GOT3 (cell line): ENCODE measurements at places on chromosomes 3 and 15.

DNA sequence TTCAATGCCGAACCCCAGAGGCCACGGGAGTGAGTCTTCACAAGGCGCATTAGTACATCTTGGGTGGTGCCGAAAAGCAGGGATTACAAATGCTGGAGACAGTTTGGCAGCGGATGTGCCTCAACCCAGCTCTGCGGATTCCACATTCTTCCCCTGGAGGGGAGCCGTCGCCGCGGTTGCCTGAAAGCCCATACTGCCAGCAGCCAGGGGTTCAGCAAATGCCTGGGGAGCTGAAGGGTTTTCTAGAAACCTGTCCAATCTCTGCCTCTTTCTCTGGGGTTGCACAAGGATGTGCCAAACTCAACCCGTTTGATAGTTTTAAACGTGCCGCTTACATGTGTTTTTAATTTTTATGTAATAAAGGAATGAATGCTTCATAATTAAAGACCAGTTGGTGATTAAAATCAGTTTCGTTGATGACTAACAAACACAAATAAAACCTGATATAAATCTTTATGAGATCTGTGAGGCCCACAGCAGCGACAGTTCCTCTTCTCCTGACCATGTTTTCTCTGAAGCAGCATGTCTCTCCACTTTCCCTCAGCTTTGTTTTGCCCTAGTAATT lies 74.6 kb upstream of the LEKR1 start:
- peak; percentile 41 for DNase-seq

GRCh38 chr3:119400466-119400865 lies 62.9 kb downstream of the TMEM39A start:
- DNase-seq: no peak

- DNase-seq: no peak
Measured at GRCh38 chr3:128339491-128340012, 127.1 kb downstream of the DNAJB8 start.

DNA sequence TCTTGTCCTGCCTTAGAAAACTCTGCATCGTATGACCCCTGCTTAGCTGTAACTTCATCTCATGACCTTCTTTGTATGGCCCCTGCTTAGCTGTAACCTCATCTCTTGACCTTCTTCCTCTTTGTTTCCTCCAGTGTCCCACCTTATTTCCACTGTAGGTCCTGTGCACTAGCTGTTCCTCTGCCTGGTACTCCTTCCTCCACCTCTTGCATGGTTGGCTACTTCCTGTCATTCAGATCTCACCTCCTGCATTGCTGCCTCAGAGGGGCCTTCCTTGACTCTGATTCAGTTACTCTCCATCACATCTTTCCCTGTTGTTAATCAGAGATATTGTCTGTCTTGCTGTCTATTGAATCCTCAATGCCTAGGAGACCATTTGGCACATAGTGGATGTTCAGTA lies 63.2 kb downstream of the PDE8A start:
- no peak for DNase-seq

DNA sequence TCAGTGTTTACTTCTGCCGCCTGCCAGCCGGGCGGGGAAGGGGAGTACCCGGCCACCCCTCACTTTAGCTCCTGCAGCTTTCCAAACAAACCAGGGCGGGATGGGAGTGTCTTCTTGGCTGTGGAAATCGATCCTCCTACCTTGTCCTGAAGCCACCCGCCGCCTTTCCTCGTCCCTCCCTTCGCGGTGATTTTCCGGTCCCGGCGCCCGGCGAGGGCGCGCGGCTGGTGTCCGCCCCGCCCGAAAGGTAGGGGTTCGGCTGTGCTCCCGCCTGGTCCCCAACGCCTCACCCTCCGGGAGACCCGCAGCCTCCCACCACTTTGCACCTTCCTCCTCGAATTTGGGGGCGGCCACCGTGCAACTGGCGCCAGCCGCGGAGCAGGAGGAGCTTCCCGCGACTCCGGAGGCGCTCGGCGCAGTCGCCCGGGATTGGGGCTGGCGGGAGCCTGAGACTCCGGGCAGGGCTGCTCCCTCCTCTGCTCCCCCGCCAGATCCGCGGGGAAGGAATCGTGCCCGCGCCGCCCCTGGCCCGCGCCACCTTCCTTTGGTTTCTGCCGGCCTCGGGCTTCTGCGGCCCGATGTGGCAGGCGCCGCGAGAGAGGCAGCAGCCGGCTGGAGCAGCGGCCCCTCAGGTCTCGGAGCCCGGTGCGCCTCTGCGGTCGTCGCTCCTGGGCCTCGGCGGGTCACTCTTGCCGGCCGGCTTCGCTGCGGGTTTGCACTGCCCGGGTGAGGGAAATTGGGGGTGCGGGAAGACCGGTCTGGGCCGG lies 30.7 kb upstream of the ST3GAL6 start:
- no peak for DNase-seq

- DNase-seq: no peak
Measured at GRCh38 chr3:174737966-174738365, 121.2 kb upstream of the NAALADL2 start.

DNA sequence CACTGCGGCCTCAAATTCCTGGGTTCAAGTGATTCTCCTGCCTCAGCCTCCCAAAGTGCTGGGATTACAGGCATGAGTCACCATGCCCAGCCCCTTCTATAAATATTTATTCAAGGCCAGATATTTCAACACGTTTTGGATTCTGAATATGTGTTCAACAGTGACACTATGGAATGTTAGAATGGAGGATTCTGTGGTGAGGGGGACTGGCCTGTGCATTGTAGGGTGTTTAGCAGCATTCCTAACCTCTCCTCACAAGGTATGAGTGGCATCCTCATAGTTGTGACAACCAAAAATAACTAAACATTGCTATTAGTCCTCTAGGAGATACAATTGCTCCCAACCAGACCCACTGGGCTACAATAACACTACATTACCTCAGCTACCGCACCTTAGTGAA lies 104.0 kb upstream of the ATP10A start:
- no peak for DNase-seq

GRCh38 chr3:168312984-168313383 lies 217.3 kb upstream of the GOLIM4 start:
- DNase-seq: no peak

DNA sequence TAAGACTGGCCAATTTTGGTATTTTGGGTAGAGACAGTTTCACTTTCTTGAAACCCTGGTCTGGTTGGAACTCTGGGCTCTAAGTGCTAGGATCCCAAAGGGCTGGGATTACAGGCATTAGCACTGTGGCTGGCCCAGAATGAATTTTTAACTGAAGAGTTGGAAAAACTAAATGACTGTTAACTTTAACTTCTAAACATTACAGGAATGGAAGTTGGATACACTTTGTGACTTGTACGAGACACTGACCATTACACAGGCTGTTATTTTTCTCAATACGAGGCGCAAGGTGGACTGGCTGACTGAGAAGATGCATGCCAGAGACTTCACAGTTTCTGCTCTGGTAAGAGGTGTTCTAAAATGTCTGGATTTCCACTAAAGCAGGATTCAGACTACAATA lies 3.5 kb downstream of the EIF4A2 start:
- DNase-seq: no peak

- DNase-seq: no peak
Measured at GRCh38 chr3:133717424-133717823, 28.8 kb upstream of the TF start.

DNA sequence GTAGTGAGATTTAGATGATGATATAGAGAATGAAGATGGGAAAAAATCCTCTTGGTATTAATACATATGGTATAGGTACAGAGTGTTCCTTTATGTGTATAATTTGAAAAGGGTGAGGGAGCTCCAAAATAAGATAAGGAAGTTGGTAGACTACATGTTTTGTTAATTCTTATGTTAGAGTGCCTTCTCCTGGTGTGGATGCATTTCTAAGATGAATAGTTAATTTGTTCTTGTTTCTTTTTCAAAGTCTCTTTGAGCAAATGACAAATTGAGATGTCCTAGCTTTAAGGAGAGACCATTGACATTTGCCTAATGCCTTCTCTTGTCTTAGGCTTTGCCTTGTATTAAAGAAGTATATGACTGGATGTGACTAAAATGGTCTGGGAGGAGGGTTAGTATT lies 34.1 kb downstream of the AKAP13 start:
- no peak for DNase-seq

DNA sequence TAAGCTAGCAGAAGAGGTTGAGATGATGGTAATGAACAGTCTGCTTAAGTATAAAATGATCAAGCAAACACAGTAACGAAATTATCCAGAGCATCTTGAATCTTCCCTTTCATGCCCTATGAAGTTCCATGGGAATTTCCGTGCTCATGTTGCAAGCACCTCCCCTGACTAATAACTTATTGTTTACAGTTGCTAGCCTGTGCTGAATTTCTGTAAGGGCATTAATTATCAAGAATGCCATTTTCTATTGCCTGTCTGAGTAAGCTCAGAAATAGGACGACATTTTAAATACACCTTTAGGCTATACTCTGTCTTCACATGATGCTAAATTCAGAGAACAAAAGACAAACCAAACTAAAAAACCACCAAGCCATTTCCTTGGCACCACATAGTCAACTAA lies 257.5 kb upstream of the LRTM1 start:
- DNase-seq: no peak

GRCh38 chr3:13668136-13668535 lies 119.2 kb downstream of the FBLN2 start:
- DNase-seq: no peak

DNA sequence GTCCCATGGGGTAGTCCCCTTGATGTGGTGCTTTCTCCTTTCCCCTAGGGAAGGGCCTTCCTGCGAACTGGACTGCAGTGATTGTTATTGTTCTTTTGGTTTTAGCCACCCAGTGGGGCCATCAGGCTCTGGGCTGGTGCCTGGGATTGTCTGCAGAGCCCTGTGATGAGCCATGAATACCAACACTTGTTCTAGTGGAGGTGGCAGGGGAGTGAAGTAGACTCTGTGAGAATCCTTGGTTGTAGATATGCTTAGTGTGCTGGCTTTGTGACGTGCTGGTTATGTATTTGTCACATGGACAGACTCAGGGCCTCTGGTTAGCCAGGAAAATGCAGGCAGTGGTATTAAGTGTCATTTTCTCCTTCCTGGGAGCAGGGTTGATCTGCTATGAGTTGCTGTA lies 51.8 kb upstream of the NDUFB4 start:
- DNase-seq: no peak

- no peak for DNase-seq
Measured at GRCh38 chr3:147618691-147619090, 209.5 kb downstream of the ZIC1 start.

DNA sequence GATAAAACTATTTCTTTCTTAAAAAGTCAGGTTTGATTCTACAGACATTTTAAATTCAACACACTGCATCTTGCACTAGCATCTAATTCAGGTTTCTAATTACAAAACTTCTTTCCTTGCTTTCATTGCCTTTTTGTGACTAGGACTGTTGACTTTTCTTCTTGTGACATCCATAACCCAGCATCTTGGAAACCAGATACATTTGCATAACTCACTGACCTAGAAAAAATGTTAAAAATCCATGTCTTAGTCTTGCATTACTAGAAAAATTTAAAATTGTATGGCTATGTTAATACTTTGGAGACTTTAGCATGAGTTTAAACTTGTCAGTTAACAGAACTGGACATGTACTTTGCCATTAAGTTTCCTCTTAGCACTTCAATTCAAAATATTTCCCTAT lies 72.7 kb downstream of the DTWD1 start:
- no peak for DNase-seq

- no peak for DNase-seq
Measured at GRCh38 chr15:85837881-85838280, 43.2 kb upstream of the KLHL25 start.

DNA sequence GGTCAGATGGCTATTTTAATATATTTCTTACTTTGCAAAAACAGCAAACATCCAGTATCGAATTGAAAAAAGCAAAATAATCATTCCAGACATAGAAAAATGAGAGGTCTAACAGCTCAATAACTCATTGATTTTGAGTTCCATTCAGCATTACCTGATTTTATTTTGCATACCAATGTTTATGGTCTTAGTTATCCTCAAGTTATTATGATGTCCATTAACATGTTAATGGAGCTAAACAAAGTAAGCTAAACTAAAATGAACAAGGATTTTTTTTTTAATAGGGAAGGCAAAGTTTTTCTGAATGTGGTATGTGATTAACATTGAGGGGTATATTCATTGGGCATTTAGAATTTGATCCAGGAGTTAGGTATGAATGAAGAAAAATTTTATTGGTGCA lies 13.1 kb downstream of the MYH15 start:
- DNase-seq: no peak

DNA sequence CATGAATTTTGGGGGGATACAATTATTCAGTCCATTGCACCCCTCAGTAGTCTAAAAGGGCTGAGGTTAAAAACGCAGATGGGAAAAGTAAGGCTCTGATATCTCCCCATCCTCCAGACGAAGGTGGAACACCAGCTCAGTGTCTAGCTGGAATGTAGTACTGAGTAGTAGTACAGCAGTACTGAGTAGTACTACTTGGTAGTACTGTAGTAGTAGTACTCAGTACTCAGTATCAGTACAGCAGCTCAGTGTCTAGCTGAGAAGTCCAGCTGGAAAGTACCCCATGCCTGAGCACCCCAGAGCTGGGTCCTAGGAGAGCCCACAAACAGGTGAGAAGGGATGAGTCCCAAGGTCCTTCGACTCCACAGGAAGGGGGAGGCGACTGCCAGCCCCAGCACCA lies 148.7 kb downstream of the XXYLT1 start:
- DNase-seq: no peak

GRCh38 chr3:36893137-36893557 lies 51.7 kb downstream of the TRANK1 start:
- DNase-seq: no peak

DNA sequence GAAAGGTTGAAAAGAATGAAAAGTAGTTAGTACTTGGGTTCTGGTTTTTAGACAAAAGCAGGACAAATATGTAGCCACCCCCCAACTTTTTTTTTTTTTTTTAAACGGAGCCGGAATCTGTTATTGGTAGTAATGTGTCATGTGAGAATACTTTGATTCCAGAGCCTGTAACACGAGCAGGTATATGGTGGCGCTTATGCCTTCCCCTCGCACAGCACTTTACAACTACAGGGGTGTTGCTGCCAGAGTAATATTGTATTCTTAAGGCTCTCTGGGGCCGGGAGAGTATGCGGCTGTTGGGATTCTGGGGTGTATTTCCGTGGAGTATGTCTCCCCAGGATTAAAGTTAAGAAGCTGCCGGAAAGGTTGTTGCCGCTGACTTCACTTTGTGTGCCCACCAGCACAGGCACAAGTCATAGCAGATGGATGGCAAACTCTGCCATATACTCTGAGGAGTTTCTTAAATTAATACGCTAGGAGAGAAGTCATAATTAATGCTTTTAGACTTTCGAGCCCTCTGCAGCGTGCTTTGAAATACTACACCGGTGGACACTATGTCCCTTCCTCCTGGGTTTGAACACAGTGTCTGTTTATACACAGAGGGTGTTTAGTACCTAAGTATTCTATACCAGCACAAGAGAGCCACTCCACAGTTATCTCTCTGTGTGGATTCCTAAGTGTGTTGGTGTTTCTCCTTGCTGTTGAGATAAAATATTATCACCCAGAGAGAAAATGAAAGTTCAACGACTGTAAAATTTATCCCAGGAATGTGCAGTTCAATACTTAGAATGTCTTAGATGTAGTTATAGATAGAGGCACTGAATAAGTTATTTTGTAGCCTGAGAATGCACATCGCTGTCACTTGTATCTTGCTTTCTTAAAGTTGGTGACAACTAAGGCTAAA lies 1.4 kb downstream of the MBNL1 start:
- DNase-seq: no peak

- DNase-seq: no peak
Measured at GRCh38 chr15:61794276-61794675, 266.0 kb downstream of the VPS13C start.

- DNase-seq: no peak
Measured at GRCh38 chr15:52680041-52680391, 828 bp upstream of the ATOSA start.
